ENCODE measurements at places on chromosomes 1 and 21. TPM values are rescaled to one million over a fixed set of nuclear protein-coding genes. Genes with fewer than 3 reads are reported as not detected.

The MAP3K21 gene
- total RNA-seq = 9.4 TPM

GRCh38 chr1:178238722-178239510 is 145.0 kb downstream of the RASAL2 start:
- H3K4me3 ChIP-seq = no peak overlapping the region
- H3K36me3 ChIP-seq = no peaks in the 10 kb centered on the region
- no peak for DNase-seq

DNA sequence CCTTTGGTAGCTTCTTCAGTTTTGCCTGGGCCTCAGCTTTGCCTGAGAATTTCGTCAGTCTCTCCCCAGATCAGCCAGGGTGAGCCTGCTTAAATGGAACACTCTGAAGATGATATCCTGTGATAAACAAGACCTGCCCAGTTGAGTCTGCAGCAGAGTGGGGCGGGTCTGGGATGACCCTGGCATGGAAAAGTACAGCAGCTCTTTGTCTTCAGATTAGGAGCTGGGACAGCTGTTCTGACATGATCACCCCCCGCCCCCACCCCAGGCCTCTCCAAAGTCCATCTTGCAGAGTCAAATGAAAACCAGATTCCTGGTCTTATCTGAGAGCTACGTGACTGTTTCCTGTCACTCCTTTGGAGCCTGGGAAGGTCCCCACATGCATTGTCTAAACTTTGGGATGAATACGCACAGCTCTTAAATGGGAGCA is 2.2 kb upstream of the TMEM51 start:
- H3K4me1 ChIP-seq = peaks cover 14% of the 10 kb centered on the region
- no peaks in the 10 kb centered on the region for H3K36me3 ChIP-seq
- DNase-seq = no peak
- peak overlapping the region; percentile 89 for H3K4me3 ChIP-seq
- peaks cover 5% of the 10 kb centered on the region for H3K27me3 ChIP-seq

- H3K27me3 ChIP-seq = no peaks in the 10 kb centered on the region
- H3K4me3 ChIP-seq = no peak overlapping the region
- H3K36me3 ChIP-seq = no peaks in the 10 kb centered on the region
- no peak overlapping the region for H3K27ac ChIP-seq
- peak; percentile 57 for DNase-seq
Measured at GRCh38 chr21:41133874-41134522, 34.0 kb upstream of the BACE2 start.

GRCh38 chr1:13628218-13628617 is 44.6 kb downstream of the PDPN start:
- H3K4me1 ChIP-seq = no peaks in the 10 kb centered on the region
- DNase-seq = no peak
- H3K36me3 ChIP-seq = no peaks in the 10 kb centered on the region
- no peaks in the 10 kb centered on the region for H3K27me3 ChIP-seq
- H3K27ac ChIP-seq = no peak overlapping the region
- no peak overlapping the region for H3K4me3 ChIP-seq

The CA6 gene
- total RNA-seq = not detected

DNA sequence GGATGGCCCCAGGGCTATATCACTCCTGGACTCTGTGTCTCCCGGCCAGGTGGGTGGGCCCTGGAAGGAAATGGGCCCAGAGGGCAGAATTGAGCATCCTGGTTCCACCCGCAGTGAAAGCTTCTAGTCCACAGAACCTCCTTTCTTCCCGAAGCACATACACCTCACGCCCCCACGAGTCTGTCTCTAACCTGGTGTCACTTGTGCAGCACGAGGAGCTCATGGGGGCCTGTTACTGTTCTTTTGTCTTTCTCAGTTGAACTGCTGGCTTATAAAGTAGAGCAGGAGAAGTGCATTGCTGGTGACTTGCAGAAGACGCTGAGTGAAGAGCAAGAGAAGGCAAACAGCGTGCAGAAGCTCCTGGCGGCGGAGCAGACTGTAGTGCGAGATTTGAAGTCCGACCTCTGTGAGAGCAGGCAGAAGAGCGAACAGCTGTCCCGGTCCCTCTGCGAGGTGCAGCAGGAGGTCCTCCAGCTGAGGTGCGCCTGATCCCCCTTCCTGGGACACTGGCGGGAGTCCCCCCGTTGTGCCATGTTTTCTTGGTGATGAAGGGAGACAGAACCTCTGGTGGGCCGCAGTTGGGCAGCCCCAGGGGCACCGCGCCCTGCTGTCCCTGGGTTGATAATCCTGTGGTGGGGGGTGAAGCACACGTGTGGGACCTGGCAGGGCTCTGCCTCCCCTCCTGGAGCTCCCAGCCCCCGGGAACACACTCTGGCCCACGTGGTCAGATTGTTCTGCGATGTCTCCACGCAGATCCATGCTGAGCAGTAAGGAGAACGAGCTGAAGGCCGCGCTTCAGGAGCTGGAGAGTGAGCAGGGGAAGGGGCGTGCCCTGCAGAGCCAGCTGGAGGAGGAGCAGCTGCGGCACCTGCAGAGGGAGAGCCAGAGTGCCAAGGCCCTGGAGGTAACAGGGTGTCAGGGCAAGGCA is 28.7 kb upstream of the DIP2A start:
- no peak overlapping the region for H3K27ac ChIP-seq
- H3K36me3 ChIP-seq = peaks cover 56% of the 10 kb centered on the region
- H3K27me3 ChIP-seq = no peaks in the 10 kb centered on the region
- no peak overlapping the region for H3K4me3 ChIP-seq
- no peaks in the 10 kb centered on the region for H3K4me1 ChIP-seq
- DNase-seq = peak; percentile 25

DNA sequence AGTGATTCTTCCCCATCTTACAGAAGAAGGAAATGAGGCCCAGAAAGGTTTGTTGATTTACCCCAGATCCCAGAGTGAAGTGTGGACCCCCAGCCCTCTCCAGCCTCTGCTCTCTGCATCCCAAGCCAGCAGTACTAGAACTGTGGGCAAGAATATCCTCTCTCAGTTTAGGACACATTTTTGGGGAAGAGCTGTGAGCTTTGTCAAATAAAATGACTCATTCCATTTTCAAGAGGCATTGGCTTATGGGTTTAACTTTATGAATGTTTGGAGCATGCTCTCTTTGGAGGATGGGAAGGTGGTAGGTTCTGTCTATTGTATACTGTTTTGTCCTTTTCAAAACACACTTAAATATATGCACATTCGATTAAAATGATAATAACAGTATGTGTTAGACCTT is 70.6 kb upstream of the CNTN2 start:
- no peak overlapping the region for H3K4me3 ChIP-seq
- no peak for DNase-seq
- peaks cover 89% of the 10 kb centered on the region for H3K36me3 ChIP-seq
- no peaks in the 10 kb centered on the region for H3K4me1 ChIP-seq

DNA sequence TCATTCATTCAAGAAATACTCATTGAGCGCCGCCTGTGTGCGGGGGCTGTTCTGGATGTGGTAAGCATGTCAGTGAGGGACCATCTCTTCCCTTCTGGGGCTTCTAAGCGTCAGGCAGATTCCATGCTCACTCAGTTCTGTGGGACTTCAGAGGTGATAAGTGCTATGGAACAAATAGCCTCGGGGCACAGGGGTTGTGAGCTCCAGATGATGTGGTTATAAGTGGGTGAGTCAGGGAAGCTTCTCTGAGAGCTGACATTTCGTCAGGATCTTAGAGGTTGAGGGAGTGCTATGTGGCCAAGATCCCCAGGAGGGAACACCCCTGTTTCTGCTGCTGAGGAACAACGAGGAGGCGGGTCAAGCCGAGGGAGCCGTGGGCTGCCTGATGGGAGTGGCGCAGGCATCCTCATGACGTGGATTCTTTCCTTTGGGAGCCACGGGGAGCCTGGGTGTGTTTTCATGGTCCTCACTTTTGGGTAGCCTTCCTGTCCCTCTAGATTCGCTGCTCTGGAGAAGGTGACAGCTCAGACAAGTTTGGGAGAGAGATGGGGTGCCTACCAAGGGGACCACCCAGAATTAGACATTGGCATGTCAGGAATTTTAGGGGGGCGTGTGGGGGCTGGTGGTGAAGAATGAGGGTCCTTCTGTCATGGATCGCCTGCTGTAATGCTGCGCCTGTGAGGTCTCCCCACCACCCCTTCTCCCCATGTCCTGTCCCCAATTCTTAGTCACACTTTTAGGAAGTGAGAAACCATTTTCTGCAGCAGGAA is 38.5 kb downstream of the HUNK start:
- no peaks in the 10 kb centered on the region for H3K36me3 ChIP-seq
- H3K27me3 ChIP-seq = no peaks in the 10 kb centered on the region
- H3K4me1 ChIP-seq = peaks cover 19% of the 10 kb centered on the region
- no peak overlapping the region for H3K27ac ChIP-seq
- peak; percentile 49 for DNase-seq
- no peak overlapping the region for H3K4me3 ChIP-seq

Measured in endodermal cell (in vitro differentiated cells).